ENCODE measurements at places on chromosomes 5 and 9.

GRCh38 chr5:160260881-160261815, 31.8 kb downstream of the FABP6 start:
- peak; percentile 74 for DNase-seq

- no peak for DNase-seq
Observed at GRCh38 chr5:88758184-88758583, 124.8 kb downstream of the MEF2C start.

GRCh38 chr9:3969590-3970260, 330.1 kb downstream of the GLIS3 start:
- DNase-seq: no peak

GRCh38 chr9:61669352-61669751, 479.5 kb downstream of the SPATA31A7 start:
- DNase-seq: no peak

GRCh38 chr5:15256485-15256884, 243.5 kb upstream of the FBXL7 start:
- no peak for DNase-seq

All from HuH-7.5 (cell line).